Cortex of kidney (tissue), 1 donor: ENCODE measurements at places on chromosomes 16 and 17.

DNA sequence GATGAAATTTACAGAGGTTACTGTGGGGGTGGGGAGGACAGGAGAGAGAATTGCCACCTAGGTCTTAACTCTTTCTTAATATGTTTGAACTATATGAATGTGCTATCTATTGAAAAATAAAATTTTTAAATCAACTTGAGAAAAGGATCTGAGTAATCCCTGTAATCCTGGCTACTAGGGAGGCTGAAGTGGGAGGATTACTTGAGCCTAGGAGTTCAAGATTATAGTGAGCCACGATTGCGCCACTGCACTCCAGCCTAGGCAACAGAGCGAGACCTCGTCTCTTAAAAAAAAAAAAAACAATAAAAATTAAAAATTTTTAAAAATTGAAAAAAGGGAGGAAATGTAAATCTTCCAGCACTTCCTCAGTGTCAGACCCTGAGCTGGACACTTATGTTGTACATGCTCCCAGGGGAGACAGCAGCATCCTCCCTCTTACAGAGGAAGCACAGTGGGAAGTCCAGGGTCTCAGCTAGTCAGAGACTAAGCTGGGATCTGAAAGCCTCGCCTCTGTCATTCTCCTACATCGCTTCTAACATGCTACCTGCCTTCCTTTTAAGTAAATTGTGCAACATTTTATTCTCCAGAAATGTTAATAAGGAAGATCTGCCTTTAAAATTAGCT lies 21.9 kb downstream of the PMM2 start:
- DNase-seq: no peak

DNA sequence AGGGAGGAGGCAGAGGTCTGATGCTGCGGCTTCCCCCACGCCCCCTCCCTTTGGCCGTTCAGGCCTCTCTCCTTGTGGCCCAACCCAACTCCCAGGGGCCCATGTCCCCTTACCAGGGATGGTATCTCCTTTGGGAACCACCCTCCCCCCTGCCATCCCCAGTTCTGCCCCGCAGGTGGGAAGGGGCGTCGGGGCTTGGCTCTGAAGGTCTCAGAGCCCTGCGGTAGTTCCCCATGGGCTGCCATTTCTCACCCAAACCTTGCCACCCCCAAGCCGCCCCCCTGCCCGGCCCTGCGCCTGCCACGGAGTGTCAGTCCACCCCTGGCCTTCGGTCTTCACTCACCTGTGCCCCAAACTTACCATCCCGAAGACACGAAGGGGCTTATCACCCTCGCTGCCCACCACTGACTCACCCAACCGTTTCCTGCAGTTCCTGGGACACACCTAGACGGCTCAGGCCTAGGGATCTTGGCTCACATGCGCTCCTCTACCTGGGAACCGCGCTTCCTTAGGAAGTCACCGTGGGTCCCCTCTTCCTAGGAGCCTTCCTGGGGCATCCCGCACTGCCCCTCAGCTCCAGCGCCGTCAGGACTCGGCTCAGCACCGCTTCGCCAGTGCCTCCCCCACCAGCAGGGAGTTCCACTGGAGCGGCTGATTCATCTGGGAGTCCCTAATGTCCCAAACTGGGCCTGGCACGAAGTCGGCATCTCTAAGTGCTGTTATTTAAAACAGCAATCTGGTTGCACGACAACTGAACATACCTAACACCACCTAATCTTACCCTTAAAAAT lies 1.1 kb upstream of the DOC2A start:
- DNase-seq: no peak

DNA sequence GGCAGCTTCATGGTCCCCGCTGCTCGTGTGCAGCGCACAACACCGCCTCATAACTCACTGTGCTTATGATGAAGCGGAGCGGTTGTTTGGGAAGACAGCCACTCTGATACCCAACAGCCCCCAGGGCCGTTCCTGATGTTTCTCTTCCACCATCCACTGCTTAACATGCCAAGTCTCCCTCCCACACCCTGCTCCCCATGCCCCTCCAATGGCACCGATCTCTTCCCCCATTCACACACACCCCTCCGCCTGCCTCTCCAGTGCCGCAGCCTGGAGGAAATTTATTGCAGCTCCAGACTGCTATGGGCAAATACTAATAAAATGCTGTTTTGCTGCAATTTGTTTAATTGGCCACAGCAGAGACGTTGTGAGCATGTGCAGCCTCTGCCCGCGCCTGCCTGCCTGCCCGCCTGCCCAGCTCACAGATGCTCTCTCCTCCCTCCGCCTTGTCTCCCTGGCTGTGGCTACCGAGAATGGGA lies 80.3 kb upstream of the LHX1 start:
- DNase-seq: no peak

- DNase-seq: no peak
Measured at GRCh38 chr17:8875957-8876356, 8.5 kb upstream of the PIK3R6 start.

DNA sequence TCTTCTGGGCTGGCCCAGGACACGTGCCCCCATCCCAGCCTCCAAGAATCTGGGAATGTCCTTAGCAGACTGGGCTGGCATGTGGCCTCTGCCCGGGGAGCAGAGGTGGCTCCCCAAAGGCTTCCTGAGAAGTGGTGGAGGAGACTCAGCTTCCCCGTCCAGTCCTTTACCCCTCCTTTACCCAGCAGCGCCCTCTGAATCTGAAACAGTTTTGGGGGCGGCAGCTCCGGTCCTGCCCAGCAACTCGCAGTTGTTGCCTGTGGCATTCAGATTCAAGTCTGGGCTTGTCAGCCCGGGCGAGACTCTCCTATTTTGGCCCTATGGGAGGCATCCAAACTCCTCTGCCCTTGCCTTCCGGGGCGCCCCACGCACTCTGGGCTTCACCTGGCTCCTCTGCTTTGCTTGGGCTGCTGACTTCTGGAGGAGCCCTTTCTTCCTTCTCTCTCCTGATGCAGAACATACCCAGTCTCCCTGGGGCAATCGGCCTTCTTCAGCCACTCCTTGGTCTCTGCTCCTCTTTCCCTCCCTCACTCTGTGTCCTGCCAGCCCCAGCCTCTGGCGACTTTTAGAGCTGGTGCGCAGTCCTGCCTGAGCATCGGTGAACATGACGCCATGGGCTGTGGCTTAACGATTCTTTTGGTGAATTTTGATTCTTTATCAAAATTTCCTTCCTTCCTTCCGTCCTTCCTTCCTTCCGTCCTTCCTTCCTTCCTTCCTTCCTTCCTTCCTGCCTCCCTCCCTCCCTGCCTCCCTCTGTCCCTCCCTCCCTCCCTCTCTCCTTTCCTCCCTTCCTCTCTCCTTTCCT lies 55.2 kb downstream of the CMIP start:
- DNase-seq: no peak

GRCh38 chr17:61321344-61321743 lies 78.3 kb upstream of the TBX2 start:
- no peak for DNase-seq

GRCh38 chr17:58278661-58279015 lies 2.1 kb downstream of the MPO start:
- DNase-seq: no peak

DNA sequence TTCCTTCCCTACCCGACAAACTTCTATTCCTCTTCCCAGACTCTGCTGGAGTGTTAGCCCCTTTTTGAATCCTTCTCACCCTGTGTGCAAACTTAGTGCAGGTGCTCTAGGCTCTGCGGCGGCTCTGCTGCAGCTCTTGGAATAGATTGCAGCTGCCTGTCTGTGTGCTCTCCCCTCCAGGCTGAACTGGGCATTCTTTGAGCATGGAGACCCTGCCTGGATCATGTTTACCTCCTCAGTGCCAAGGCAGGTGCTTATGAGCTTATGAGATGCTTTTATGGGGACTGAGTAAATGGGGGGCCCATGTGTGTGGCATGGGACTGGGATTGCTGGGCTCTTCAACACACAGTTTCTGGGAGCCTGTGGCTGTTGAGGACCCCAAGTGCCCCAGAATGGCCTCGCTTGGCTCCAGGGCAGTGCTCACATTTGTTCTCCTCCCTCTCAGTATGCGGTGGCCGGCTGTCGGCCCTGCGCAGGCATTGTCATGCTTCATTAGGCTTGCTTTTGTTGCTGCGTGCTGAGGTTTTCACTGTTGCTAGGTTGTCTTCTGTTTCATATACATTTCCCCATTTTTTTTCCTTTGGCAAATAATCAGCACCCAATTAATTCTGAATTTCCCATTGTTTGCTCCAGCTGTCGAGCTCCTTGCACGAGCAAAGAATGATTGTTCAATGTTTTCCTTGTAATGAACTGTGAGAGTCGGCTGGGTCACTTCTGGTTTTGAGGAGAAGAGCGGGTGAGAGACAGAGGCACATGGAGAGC lies 185.5 kb upstream of the NLRP1 start:
- no peak for DNase-seq

GRCh38 chr16:51409001-51409675 lies 258.1 kb upstream of the SALL1 start:
- no peak for DNase-seq

DNA sequence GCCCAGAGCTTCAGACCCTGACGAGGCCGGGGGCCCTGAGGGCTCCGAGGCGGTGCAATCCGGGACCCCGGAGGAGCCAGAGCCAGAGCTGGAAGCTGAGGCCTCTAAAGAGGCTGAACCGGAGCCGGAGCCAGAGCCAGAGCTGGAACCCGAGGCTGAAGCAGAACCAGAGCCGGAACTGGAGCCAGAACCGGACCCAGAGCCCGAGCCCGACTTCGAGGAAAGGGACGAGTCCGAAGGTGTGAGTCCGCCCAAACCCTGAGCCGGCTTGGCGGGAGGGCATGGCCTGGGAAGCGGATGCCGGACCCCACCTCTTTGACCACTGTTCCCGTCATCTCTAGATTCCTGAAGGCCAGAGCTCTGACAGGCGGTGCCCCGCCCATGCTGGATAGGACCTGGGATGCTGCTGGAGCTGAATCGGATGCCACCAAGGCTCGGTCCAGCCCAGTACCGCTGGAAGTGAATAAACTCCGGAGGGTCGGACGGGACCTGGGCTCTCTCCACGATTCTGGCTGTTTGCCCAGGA lies 4.4 kb downstream of the NOL3 start:
- no peak for DNase-seq

GRCh38 chr17:73550556-73550955 lies 93.7 kb downstream of the SDK2 start:
- DNase-seq: no peak

GRCh38 chr16:59336136-59336695 lies 602.1 kb upstream of the GOT2 start:
- DNase-seq: no peak

GRCh38 chr17:81650951-81651350 lies 5.4 kb downstream of the PDE6G start:
- DNase-seq: no peak

GRCh38 chr17:70378076-70378475 lies 208.7 kb downstream of the KCNJ2 start:
- no peak for DNase-seq

GRCh38 chr16:10240854-10241613 lies 58.8 kb upstream of the GRIN2A start:
- DNase-seq: no peak
